Left renal cortex interstitium (tissue), 4 donors: ENCODE measurements at places on chromosomes 3 and 15.

- no peak for DNase-seq
Observed at GRCh38 chr15:96267463-96267862, 63.0 kb upstream of the NR2F2 start.

DNA sequence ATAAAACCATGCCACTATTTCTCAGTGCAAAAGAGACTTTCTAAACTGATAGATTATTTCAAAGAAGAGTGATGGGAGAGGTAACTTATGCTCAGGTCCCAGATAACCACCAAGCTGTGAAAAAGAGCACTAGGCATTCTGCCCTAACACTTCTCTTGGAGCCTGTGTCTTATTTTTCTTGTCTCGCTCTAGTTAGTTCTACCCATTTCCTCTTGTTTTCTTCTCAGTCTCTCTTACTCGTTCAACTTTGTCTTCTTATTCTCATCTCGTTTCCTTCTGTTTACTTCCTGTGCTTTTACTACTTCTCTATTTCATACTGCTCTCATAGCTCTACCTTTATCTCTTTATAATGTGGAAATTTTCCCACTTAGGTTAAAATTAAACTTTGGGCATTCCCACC lies 91.8 kb upstream of the CGNL1 start:
- no peak for DNase-seq

GRCh38 chr3:40930131-40930538 lies 269.2 kb upstream of the CTNNB1 start:
- DNase-seq, result no peak

DNA sequence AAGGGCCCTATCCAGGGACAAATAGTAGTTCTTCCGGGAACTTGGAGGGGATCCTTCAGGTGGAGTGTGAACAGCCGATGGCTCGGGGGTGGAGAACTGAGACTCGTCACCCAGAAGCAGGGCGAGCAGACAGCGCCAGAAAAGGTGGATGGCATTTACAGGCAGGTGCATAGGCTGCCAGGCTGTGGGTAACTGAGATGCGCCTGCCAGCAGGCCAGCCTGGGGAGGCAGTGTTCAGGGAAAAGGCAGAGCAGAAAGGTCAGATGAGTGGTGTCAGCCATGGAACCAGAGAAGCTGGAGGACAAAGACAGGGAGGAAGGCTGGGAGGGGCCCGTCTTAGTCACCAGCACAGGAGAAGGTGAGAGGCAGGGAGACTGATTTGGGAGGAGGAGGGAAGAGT lies 53.0 kb upstream of the SEC22A start:
- no peak for DNase-seq

DNA sequence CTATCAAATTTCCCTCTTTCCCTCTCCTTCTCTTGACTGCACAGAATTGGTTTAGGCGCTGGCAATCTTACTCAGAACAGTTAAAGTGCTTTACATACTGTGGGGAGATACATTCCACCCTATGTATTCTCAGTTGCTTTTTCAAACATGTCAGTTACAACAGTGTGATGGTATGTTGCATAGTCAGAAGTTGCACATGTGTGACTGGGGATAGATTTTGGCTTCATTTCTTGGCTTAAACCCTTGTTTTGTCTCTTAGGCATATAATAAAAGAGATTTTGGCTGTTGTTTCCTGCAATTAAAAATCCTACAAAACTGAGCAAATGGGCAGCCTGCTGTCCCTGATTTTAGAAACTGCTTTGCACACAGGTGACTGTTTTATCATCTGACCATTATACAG lies 86.7 kb downstream of the PIK3R4 start:
- DNase-seq, result no peak

GRCh38 chr15:94744080-94744793 lies 512.9 kb downstream of the MCTP2 start:
- no peak for DNase-seq

DNA sequence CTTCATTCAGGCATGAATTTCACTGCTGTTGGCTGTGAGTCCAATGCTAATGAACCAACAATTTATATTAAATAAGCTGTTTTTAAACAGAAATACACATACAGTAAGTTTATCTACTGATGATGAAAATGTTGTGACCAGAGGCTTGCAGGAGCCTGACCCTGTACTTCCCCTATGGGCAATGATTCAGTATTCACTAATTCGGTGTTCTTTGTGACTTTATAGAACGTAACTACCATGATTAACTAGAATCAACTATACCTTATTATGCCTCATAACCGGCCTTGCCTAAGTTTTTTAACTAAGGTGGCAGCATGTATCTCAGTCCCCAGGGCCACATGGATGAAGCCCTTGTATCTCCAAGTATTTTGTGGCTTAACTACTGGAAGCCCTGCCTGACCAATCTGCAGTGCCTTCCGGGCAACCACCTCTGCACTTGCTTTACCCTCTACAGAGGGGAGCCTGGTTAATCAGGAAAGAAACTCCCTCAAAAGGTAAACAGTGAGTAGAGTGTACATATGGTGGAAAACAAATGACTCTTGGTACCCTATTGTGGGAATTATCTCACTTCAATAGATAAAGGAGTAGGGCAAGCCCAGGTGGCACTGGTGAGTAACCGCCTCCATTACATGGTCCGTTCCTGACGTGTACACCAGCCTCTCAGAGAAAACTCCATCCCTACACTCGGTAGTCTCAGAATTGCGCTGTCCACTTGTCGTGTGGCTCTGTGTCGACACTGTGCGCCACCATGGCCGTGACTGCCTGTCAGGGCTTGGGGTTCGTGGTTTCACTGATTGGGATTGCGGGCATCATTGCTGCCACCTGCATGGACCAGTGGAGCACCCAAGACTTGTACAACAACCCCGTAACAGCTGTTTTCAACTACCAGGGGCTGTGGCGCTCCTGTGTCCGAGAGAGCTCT lies 11.6 kb upstream of the CLDN18 start:
- DNase-seq, result no peak

GRCh38 chr15:91302588-91303439 lies 202.8 kb downstream of the SV2B start:
- DNase-seq, result peak; percentile 28

- no peak for DNase-seq
Observed at GRCh38 chr15:64552281-64552948, 92.0 kb downstream of the ZNF609 start.

DNA sequence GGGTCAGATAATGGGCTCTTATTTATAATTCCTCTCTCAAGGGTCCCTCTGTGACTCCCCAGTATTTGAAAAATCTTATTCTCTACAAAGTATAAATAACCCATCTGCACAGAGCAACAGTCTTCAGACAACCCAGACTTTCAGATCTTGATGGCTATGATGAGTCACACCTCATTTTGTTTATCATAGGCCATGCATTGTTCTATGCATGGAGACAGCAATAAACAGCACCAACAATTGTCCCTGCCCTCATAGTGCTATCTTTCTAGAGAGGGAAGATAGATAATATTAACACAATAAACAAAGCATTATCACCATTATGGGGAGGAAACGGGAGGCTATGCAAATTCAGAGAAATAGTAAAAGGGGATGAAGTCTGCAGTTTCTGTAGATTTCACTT lies 13.4 kb downstream of the FHIT start:
- DNase-seq, result no peak

GRCh38 chr15:77537006-77537405 lies 95.7 kb downstream of the LINGO1 start:
- no peak for DNase-seq

DNA sequence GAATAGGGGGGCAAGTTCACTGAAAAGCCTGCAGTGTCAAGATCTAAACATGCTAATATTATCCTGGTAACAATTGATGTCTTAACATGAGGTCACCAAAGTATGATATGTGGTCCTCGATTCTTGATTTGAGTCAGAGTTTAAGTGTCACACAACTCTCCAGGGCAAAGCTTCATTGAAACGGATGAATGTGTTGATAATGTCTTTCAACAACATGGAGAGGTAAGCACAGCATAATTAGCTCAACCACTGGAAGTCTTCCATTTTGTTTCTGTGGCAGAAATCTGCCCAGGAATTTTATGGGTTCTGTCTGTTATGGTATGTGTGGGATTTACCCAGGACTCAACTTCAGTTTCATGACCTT lies 591.5 kb downstream of the ZNF385D start:
- no peak for DNase-seq

DNA sequence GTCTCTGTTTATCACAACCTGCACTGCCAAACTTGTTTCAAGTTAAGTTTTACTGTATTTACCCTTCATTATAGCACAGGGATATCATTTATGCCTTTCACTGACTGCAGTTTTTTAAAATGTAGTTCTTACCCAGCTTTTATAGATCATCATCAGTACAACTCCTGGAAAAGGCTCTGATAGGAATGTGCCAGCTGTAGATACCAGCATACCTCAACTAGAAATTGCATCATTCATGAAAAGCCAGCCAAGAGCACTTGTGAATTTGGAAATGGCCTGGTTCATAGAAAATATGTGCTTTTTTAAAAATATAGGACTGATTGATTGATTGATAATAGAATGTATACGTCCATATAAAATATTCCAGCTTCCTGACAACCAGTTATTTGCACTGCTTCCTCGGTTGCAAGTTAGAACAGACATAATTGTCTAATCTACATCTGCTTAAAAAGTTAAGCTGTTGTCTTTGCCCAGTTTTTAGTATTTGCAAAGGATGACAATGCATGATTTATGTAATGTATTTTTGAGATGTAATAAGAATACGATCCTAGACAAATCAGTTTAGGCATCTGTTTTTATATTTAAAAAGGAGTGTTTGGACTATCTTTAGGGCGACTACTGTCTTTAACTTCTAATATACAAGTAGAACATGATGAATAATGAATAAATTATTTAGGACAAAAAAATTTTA lies 58.5 kb downstream of the DCUN1D1 start:
- no peak for DNase-seq

GRCh38 chr3:152621967-152622810 lies 212.7 kb upstream of the P2RY1 start:
- no peak for DNase-seq

DNA sequence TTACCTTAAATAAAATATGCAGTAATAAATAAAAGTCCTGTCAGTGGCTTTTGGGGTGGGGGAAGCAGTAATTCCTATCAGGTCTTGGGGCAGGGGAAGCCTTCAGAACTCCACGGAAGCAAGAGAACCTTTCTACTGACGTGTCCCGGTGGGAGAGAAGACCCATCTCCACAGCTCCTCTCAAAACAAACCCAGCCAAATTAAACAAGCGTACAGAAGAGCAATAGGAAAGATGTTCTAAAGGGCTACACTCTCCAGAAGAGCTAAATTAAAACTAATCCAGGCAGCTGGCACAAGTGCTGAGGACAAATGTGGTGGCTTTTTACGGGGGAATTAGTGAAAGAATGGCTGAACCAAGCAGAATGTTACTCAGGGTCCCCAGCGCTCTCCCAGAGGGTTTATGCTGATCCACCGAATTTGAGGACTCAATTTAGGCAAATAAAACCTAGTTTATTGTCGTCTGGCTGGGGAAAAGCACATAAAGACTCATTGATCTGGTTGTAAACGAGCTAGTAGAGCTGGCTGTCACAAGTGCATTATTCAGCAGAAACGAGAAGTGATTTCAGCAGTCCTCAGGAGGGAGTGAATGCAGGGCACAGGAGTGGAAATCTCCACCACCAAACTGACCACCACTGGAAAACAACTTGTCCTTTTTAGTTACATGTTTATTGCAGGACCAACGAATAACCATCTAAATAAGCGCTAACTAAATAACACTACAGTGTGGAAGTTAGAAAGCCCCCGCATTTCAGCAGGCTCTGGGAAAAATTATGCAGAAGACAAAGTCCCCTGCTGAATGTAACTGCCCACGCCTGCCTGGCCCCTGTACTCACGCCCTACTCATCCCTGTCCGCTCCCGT lies 13.5 kb downstream of the BFSP2 start:
- peak; percentile 12 for DNase-seq

DNA sequence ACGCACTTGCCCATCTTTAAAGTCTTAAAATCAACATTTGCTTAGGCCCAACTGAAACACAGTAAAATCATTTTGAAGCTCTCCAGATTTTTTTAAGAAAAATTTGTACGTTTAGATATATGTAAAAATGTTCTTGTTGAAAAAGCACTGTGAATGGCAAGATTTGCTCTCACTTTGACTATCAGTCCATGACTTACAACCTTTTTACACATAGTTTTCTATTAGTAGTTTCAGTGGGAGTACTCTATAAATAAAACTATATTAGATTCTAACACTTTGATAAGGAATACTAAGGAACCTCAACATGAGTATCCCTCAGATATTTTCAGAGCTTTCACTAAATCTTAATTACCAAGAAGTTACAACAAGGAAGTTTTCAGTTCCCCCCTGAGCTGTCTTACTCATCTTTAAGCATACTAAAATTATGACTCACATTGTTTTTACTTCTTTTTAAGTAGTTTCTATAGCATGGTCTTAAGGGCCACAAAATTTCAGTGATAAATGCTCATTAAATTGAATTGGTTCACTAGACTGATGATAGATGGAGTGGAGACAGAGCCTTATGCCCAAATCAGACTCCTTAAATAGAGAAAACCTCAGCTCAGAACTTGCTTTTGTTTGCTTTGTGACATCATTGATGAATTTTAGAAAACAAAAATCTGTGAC lies 31.6 kb upstream of the RAP2B start:
- DNase-seq, result no peak

DNA sequence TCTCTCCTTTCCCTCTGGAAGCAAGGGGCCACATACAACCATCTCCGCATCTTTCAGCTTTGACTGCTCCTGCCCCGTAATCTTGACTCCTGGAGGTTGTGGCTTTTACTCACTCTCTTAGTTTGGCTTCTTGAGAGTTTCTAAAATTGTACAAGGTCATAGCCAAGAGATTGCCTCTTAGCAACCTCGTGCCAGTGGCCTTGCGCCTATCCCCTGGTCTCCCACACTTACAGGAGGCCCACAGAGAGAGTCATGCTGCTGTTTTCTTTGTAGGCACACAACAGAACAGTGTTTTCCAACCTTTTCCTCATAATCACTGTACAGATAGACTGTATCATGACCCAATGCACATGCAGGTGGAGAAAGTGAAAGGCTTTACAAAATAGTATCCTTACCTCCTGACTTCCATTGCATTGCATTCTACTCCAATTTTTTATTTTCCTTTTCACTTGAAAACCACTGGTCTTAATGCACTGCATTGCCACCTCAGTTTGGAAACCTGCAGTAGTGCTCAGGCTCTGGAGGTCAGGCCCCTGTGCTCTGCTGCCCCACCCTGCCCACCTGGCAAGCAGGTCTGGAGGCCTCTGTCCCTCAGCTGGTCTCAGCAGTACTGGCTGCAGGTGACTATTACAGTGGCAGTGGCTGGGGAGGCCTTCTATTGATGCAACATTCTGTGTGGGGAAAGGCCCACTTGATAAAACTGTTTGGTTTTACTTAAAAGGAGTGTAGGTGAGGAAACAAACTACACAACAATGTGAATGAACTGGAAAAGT lies 156.2 kb downstream of the DNAJB8 start:
- no peak for DNase-seq

- DNase-seq, result no peak
Observed at GRCh38 chr3:81789691-81790090, 28.2 kb upstream of the GBE1 start.

- DNase-seq, result no peak
Observed at GRCh38 chr15:61644550-61644949, 415.4 kb upstream of the RORA start.

DNA sequence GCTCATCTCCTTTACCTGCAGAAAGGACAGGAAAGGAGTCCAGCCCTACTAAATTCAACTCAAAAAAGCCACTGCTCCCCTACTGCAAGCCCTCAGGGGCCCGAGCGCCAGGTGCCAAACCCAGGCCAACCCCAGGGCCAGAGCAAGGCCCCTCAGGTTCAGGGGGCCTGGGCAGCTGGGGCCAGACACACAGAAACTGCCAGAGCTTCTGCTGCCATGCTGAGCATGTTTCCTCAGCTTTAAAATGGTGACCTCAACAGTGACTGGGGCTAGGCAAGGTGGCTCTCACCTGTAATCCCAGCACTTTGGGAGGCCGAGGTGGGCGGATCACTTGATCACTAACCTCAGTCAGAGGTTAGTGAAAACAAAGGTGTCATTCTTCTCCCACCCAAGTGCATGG lies 38.8 kb downstream of the KLHL25 start:
- no peak for DNase-seq
